ENCODE measurements at places on chromosomes 5 and 9.

GRCh38 chr5:38831117-38831516 is 14.7 kb upstream of the OSMR start:
- no peak for DNase-seq

DNA sequence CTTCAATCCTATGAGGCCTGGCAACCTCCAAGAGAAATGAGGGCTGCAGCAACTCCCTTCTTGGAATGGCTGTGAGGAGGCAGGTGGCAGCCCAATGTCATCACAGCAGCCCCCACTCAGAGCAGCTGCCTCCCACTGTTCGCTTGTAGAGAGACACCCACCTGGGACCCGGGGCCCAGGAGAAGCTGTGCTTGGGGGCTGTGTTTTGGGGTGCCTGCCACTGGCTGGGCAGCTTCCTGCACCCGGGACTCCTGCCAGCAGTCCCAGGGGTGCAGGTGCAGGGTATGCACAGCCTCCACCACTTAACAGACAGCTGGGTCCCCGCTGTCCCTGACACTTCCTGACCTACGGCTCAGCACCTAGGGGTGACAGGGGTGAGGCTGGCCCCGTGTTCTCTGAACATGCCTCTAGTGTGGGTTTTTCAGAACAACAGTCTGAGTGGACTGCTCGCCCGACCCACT is 26.2 kb downstream of the NIPAL4 start:
- peak; percentile 34 for DNase-seq

- no peak for DNase-seq
These were observed 202.5 kb downstream of the EFNA5 start for GRCh38 chr5:107468276-107468675.

DNA sequence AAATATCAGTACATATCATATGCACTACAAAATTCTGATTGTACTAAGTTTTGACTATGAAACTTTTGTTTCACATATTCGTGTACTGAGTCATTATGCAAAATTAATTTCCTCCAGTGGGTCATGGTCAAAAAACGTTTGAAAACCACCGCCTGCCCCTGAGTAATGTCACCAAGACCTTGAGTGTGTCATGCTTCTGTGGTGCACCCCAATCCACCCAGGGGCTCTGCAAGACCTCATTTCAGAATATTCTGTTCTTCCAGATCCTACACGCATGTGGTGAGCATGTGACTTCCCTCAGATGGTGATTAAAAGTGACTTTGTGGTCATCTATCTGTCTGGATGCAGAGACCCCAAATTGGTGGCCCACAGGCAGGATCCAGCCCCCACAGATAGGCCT is 31.0 kb downstream of the ABLIM3 start:
- DNase-seq, result peak; percentile 16

- DNase-seq, result no peak
These were observed 683 bp downstream of the CLPTM1L start for GRCh38 chr5:1343931-1344901.

GRCh38 chr5:132258102-132259068 is 889 bp downstream of the PDLIM4 start:
- DNase-seq, result no peak

- DNase-seq, result no peak
These were observed 839.3 kb upstream of the ARRDC3 start for GRCh38 chr5:92222449-92222848.
